ENCODE measurements at places on chromosomes 13 and 19. TPM values are rescaled to one million over a fixed set of nuclear protein-coding genes. Genes with fewer than 3 reads are reported as not detected.
A peak's percentile ranks its signal among the peaks of the same experiment; 100 is the strongest.

- H3K4me3 ChIP-seq = peak overlapping the region; percentile 91
- no peaks in the 10 kb centered on the region for H3K36me3 ChIP-seq
- DNase-seq = no peak
- no peaks in the 10 kb centered on the region for H3K27me3 ChIP-seq
- peak overlapping the region; percentile 87 for H3K27ac ChIP-seq
Observed at GRCh38 chr13:45416516-45417128, 1.6 kb downstream of the SLC25A30 start.

GRCh38 chr19:3409346-3410064, 43.1 kb downstream of the NFIC start:
- H3K4me1 ChIP-seq = peaks cover 35% of the 10 kb centered on the region
- peaks cover 10% of the 10 kb centered on the region for H3K36me3 ChIP-seq
- H3K27me3 ChIP-seq = no peaks in the 10 kb centered on the region
- DNase-seq = no peak
- H3K27ac ChIP-seq = no peak overlapping the region

GRCh38 chr13:77329911-77330584, 3.2 kb upstream of the MYCBP2 start:
- H3K4me1 ChIP-seq = peaks cover 34% of the 10 kb centered on the region
- peaks cover 3% of the 10 kb centered on the region for H3K27me3 ChIP-seq
- peak overlapping the region; percentile 85 for H3K27ac ChIP-seq
- no peak for DNase-seq

GRCh38 chr13:88623150-88623549, 952.0 kb downstream of the SLITRK5 start:
- no peaks in the 10 kb centered on the region for H3K4me1 ChIP-seq
- DNase-seq = no peak
- no peak overlapping the region for H3K4me3 ChIP-seq
- no peaks in the 10 kb centered on the region for H3K36me3 ChIP-seq
- H3K27me3 ChIP-seq = no peaks in the 10 kb centered on the region

GRCh38 chr13:33279414-33280278, 5.9 kb downstream of the STARD13 start:
- no peaks in the 10 kb centered on the region for H3K27me3 ChIP-seq
- H3K4me3 ChIP-seq = peak overlapping the region; percentile 52
- no peak for DNase-seq
- H3K36me3 ChIP-seq = peaks cover 2% of the 10 kb centered on the region

DNA sequence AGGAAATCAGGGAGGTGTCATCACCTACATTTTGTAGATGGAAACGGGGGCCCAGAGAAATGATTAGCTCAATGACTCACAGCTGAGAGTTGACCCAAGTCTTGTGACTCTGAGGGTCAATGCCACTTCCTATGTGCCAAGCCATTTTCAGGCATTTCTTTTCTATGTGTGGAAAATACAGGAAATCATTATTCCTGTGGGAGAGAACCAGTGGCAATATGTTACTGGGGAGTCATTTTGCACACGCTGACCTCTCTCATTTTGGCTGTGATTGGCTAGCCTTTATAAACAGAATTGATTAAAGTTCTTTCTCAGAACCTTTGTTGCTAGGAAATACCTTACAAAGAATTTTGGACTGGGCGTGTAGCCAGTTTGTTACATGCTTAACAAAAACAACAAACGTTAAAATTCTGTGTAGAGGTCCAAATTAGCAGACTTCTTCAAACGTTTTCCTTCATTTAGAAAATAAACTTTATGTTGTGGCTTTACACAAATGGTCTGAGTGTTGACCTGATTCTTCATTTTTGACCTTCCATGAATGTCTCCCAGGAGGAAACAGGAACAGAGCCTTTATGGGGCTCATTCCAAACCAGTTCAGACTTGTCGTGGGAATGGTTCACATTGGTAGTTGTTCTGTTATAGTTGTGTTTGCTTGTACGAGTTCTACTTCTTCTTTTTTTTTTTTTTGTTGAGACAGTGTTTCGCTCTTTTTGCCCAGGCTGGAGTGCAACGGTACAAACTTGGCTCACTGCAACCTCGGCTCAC, 11.4 kb downstream of the PCCA start:
- H3K36me3 ChIP-seq = peaks cover 9% of the 10 kb centered on the region
- peak overlapping the region; percentile 82 for H3K27ac ChIP-seq
- H3K27me3 ChIP-seq = no peaks in the 10 kb centered on the region
- DNase-seq = no peak

GRCh38 chr19:38213911-38214625, 10.0 kb downstream of the DPF1 start:
- H3K36me3 ChIP-seq = peaks cover 2% of the 10 kb centered on the region
- DNase-seq = no peak
- no peak overlapping the region for H3K4me3 ChIP-seq
- no peaks in the 10 kb centered on the region for H3K27me3 ChIP-seq

GRCh38 chr13:39751805-39752204, 96.3 kb downstream of the COG6 start:
- H3K4me1 ChIP-seq = no peaks in the 10 kb centered on the region
- H3K27ac ChIP-seq = no peak overlapping the region
- DNase-seq = no peak
- H3K36me3 ChIP-seq = peaks cover 30% of the 10 kb centered on the region

DNA sequence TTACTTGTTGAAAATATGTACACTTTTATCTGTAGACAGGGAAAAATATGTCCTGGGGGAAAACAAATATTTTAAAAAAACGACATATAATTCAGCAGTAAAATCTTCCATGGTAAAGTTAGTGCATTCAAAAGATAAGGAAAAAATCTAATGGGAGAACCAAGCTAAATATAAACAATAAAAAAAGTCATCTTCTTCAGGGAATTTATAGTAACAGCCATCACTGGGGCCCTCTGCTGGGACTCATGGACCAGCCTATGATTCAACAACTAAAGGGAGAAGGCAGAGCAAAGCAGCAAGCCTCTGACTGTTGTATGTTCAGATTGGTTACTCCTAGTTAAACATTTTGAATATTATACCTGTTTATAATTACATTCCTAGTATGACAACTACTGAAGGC, 93.0 kb downstream of the ITGBL1 start:
- H3K27ac ChIP-seq = peak overlapping the region; percentile 60
- H3K36me3 ChIP-seq = peaks cover 8% of the 10 kb centered on the region
- no peak for DNase-seq
- H3K4me1 ChIP-seq = peaks cover 54% of the 10 kb centered on the region

The APLP1 gene
- total RNA-seq = 66.8 TPM

The DACT3 gene
- 18.7 TPM for total RNA-seq

The CLEC17A gene
- total RNA-seq = not detected

The KLK14 gene
- total RNA-seq = not detected

The SULT2B1 gene
- not detected for total RNA-seq
